NCI-H510A (cell line): ENCODE measurements at places on chromosomes 6 and 20.

GRCh38 chr6:4884646-4885340 lies 108.6 kb downstream of the CDYL start:
- no peak for DNase-seq

GRCh38 chr6:150191809-150192208 lies 49.0 kb downstream of the PPP1R14C start:
- no peak for DNase-seq

- DNase-seq: no peak
These were observed 72.8 kb downstream of the MAP3K5 start for GRCh38 chr6:136719280-136720044.

- DNase-seq: no peak
These were observed 56.5 kb downstream of the TRAF3IP2 start for GRCh38 chr6:111549168-111549567.

DNA sequence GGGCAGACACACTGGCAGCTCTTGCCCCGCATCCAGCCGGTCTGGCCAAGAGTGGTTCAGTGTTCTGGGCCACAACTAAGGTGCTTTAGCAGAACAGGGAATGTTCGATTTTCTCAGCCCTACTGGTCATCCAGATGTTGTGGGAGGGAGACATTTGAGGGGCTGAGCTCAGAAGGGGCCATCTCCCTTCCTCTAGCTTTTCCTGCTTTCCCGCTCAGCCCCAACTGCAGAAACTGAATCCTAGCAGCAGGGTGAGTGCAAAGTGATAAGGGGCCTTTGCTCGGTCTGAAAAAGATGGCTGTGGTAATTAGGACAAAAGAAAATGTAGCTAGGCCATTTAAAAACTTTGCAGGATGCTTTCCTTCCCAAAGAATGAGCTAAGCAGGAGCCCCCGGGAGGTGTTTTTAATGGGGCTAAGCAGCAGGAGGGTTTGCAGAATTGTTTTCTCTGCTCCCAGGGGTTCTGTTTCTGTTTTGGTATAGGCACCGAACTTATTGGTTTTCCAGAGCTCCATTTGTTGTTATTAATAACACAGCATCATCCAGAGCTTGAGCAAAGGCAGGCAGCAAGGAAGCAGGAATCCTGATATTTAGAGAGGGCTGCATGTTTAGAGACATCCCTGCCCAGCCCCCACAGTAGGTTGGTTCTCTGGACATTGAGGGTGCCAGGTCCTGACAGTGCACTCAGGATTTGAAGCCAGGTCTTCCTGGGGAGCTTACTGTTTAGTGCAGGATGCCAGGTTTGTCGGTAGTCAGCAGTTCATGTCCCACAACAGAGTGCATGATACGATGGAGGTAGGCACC lies 210.9 kb downstream of the SLC24A3 start:
- no peak for DNase-seq

DNA sequence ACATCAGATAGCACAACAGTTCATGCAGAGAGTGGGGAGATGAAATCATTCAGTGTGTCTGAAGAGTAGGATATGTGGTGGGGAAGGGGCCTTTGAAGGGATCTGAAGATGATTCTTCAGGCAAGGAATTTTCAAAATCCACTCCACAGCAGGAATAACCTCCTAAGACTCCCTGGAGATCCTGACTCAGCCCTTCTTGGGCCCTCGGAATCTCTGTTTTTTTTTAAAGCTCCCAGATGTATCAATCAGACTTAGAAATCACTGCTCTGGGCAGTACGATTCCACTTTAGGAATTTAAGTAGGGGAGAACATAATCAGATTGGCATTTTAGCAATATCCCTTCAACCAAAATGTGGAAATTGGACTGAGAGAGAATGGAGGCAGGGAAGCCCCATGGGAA lies 55.5 kb downstream of the RIOK1 start:
- no peak for DNase-seq

DNA sequence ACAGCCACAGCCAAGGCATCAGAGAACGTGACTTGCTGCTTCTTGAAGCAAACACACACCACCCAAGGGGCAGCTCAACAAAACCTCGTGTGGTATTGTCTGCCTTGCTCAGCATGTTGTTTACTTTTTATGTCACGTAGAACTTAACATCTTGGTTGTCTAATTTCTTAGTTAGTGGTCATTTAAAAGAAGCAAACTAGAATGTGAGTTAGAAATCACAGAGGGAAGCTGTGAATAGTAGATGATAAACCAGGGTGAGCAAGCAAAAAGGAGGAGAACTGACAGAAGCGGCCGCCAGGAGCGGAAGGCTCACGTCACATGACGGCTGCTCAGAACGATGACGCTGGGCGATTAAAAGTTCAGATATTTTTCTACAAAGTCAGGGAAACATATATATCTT lies 51.5 kb upstream of the KIF25 start:
- no peak for DNase-seq

DNA sequence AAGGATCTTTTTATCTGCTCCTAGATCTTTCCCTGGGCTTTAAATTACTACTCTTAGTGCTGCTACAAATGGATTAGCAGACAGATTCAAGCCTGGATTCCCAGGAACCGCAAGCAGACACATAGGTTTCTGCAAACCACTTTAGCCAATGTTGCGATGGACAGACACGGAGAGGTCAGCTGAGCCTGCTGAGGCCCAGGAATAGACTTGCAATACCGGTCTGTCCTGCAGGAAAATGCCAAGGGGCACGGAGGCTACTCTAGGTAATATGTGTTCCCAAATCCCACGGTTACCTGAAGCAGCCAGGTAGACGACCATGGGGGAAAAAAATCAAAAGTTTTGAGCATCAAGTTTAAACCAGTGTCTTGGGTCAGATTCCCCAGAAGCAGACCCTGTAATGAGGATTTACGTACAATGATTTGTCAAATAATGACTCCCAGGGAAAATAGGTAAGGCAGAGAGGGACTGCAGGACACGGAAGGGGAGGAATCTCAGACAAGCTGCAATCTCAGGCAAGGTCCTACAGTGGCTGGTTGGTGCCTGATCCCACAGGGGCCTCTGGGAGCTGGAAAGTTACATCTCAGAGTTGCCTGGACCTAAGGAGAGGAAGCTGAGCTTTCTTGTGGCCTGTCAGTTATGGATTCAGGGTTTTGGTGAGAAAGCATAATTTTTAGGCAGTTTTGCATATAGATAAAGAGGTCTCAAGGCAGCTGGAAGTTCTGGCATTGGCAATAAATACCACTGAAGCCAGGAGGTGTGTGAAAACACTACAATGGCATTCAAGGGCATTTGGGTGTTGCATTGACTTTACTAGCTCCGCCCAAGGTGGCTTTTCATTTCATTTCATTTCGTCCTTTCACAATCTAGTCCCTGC lies 12.5 kb downstream of the OTOR start:
- no peak for DNase-seq

GRCh38 chr6:35737413-35738211 lies 780 bp downstream of the ARMC12 start:
- peak; percentile 58 for DNase-seq

DNA sequence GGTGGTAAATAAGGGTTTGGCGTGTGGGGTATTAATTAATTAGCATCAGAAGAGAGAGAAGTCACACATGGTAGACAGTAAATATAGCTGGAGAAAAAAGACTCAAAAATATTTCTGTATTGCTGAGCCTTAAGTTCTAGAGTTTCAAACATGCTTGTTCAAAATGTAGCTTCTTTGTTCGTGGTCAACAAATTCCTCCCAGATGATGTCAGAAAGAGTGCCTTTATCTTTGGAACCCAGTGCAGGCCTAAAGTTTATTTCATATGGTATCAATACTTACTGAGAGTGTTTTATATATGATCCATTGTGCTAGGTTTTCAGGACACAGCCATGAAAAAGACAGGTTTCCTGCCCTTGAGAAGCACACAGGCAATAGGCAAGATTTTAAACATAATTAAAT lies 18.3 kb downstream of the MARCKS start:
- no peak for DNase-seq

- no peak for DNase-seq
These were observed 291.2 kb downstream of the PHACTR1 start for GRCh38 chr6:13007744-13008143.

- no peak for DNase-seq
These were observed 92.9 kb downstream of the FOXC1 start for GRCh38 chr6:1702580-1703051.

DNA sequence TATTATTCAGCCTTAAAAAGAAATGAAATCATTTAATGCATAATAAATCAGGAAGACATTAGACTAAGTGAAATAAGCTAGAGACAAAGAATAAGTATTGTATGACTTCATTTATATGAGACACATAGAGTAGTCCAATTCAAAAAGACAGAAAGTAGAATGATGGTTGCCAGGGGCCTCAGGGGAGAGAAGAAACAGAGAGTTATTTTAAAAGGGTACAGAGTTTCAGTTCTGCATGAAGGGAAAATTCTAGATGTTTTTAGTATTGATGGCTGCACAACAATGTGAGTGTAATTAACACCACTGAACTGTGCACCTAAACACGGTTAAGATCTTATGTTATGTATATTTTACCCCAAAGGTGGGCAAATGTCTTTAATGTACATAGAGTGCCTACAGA lies 1407.9 kb upstream of the MAP3K7 start:
- no peak for DNase-seq

GRCh38 chr6:160082627-160083026 lies 39.0 kb upstream of the SLC22A1 start:
- DNase-seq: no peak

DNA sequence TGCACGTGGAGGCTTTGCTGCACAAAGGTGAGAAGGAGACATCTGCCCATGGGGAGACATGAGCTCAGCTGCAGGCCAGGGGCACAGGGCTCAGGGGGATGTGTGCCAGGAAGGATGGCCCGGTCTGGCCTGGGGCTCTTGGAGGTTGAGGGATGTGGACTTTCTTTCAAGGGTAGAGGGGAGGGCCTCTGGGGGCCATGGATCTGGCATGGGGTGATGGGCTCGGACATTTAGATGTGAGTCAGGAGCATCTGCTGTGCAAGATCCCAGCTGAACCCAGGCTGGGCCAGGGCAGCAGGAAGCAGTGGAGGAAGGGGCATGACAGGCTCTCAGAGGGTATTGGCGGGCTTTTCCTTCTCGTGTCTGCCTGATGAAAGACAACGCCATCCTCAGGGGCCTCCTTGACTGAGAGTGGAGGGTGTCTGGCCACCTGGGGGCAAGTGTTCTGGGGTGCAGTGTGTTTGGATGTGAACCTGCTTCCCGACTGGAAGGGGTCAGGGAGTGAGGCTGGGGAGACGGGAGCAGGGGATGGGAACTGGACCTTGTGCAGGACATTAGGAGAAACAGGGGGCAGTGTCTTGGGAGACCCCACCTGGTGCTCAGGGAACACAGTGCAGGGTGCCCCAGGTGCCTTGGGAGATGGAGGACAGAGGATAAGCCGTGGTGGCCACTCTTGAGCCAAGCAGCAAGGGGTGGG lies 156.1 kb downstream of the ERMARD start:
- DNase-seq: no peak

DNA sequence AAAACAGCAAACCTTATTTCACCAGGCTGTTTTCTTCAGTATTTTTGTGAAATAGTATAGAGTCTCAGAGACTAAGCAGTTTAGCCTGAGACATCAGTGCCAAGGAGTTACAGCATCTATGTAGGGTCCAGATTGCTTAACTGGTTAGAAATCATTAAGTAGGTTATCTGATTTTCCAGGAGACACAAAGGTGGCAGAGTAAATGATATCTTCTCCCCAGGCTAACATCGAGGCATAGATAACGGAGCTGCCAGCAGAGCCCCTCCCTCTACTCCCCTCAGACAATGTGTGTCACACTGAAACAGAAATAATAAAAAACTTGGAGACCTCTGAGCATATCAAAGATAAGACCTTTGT lies 473.0 kb upstream of the CITED2 start:
- no peak for DNase-seq
